ENCODE measurements at places on chromosomes 12 and 14.

- no peak for DNase-seq
Observed at GRCh38 chr14:88299865-88300530, 23.1 kb downstream of the KCNK10 start.

DNA sequence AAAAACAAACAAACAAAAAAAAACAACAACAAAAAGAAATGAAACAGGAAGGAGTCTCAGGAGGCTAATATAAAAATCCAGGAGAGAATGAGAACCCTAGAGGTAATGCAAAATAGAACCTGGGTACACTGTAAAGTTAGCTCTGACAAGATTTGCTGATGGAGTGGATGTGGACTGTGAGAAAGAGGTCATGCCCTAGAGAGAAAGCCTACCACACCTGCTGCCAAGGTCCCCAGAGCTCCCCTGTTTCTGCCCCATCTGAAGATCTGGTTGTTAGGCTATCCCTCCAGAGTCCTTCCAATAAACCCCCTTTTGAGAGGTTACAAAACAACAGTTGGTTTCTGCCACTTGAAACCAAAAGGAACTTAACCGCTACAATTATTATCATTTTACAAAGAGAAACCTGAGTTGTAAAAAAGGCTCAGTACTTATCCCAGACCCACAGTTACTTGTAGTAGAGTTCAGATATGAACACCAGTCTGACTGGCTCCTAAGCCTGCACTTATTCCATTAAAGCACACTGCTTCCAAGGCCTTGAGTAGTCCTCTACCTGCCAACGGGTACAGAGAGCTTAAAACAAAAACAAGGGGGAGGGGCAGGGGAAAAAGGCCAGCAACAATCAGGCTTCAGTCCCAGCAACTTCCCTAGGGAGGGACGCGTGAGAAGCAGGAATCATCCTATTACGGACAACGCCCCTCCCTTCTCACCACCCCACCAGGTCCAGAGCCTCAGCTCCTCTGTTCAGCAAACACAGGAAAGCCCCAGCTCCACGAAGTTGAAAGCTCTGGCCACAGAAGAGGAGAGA lies 27.7 kb downstream of the PPP1R13B start:
- no peak for DNase-seq

DNA sequence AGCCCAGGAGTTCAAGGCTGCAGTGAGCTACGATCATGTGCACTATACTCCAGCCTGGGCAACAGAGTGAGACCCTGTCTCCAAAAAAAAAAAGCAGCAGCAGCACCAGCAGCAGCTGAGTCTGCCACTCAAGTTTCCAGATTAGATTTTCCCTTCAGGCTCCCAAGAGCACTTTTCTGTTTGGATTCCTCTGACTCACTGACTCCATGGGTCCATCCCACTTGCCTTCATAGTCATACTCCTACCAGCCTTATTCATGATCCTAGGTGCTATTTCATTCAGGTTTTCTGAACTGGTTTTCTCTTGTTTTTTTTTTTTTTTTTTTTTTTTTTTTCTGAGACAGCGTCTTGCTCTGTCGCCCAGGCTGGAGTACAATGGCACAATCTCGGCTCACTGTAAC lies 6.8 kb upstream of the TWF1 start:
- no peak for DNase-seq

GRCh38 chr14:32941668-32942065 lies 3.0 kb downstream of the NPAS3 start:
- no peak for DNase-seq

DNA sequence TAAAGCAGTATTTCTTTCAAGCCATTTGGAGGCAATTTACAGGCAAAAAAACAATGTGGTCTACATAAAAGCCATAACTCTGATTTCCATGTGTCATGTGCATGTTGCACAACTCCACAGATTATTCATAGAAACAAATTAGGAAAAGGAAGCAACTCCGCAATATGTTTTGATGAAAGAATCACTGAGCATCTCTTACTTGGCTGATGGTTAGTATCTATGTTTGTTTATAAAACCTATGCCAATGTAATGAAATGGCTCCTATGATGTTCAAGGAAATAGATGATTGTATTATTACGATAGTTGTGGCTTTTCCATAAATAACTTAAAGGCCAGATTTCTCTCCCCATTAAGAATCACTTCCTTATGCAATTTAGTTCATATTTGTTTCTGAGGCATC lies 373.7 kb downstream of the CCDC91 start:
- DNase-seq = peak; percentile 25

DNA sequence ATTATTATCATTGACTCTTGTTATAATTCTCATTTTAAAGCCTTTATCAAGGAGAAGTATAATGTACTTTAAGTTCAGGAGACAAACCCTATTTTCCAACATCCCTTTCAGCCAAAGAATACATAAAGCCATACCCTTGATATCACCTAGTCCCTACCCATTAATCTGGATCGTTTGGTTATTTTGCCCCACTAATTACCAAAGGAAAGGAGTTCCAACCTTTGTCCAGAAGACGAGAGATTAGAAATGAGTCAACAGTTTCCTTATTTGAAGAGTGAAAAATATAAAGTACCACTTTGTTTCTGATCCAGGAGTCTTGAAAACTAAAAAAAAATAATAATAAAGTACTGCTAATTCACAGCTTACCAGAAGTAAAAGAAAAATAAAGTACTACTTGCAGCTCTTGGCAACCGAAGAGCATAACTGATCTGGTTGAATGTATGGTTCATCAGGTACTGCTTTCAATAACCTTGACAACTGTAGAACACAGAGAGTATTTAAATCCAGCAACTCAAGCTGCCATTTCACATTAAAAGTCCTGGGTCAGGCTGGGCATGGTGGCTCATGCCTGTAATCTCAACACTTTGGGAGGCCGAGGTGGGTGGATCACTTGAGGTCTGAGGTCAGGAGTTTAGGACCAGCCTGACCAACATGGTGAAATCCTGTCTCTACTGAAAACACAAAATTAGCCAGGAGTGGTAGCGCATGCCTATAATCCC lies 33.7 kb downstream of the LIMA1 start:
- DNase-seq = no peak

GRCh38 chr14:55834390-55834789 lies 254.4 kb downstream of the KTN1 start:
- DNase-seq = no peak

DNA sequence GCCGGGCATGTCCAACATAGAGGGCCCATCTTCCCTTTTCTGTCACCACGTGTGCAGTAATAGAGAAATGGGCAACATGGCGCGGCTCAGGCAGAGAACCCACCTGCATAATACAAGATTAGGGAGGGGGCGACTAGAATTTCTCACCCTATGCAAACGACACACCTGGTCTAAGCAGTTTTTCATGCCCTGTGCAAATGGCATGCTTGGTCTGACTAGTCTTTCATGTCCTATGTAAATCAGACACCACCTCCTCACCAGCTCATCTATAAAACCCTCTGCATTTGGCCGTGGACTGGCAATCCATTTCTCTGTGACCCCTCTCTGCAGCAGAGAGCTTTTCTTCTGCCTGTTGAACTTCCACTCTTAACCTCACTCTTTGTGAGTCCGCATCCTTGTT lies 180.2 kb upstream of the PZP start:
- DNase-seq = no peak

GRCh38 chr12:114680604-114681069 lies 3.3 kb downstream of the TBX3 start:
- no peak for DNase-seq

- DNase-seq = no peak
Observed at GRCh38 chr14:68486033-68486732, 306.7 kb downstream of the ZFP36L1 start.

All from astrocyte (in vitro differentiated cells and primary cell).